ENCODE measurements at places on chromosomes 12 and 14.

DNA sequence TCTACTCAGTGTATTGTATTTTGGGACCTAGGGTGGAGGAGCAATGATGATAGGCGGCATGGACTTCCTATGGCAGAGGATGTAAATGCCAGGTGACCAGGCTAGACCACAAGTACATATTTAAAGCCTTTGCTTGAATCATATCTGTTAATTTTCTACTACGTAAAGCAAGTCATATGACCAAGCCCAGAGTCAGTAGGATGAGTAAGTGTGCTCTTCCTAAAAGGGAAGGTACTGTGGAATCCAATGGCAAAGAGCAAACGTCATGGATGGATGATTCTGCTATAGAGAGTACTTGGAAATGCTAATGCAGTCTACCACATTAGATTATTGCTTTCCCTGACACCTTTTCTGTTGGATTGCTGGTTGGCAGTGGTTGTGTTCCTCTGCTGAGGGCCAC is 16.8 kb downstream of the GPATCH2L start:
- no peak for DNase-seq

- DNase-seq = no peak
These were observed 253.8 kb downstream of the RMST start for GRCh38 chr12:97716356-97716755.

DNA sequence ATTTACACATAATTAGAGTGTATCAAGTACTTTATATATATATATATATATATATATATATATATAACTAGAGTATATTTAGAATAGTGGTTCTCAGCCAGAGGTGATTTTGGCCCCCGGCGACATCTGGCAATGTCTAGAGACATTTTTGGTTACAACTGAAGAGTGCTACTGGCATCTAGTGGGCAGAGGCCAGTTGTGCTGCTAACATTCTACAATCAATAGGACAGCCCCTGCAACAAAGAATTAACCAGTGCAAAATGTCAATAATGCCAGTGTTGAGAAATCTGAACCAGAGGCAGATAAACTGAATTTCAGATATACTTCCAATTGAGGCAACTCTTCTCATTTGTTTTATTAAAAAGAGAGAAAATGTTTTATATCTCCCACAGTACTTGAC is 8.9 kb downstream of the GTF2A1 start:
- no peak for DNase-seq

GRCh38 chr12:101490286-101490920 is 15.3 kb downstream of the SPIC start:
- DNase-seq = no peak

- no peak for DNase-seq
These were observed 28.4 kb upstream of the GPR132 start for GRCh38 chr14:105093431-105094192.

DNA sequence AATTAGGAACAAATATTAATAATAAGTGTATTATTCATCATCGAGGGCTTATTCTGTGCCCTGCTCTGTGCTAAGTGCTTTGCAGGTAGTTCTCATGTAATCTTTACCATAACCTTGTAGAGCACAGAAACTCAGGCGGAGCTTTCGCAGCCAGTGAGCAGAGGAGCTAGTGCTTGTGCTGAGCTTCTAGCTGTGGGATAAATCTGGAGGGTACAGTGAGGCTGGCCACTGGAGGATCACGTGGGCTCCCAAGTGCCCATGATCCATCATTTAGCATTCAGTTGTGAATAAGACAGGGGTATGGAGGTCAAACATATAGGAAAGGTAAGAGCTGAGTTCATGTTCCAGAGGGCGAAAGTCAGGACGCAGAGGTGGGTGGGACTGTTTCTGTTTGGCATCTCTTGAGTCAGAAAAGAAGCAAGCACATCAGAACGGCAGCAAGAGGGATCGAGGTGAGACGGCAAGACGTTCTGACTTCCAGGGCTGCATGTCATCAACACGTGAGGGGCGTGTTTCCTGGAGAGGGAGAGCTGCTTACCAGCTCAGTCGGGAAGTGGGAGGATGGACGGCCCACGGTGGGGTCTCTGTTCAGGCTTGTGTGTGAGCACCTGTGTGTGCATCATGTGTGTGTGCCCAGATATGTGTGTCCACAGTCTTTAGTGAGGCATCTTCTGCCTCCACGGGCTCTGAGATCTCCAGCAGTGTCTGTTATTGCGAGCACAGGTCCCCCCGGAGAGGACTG is 16.8 kb upstream of the KRT80 start:
- no peak for DNase-seq

GRCh38 chr12:48123169-48123568 is 4.0 kb downstream of the PFKM start:
- no peak for DNase-seq

DNA sequence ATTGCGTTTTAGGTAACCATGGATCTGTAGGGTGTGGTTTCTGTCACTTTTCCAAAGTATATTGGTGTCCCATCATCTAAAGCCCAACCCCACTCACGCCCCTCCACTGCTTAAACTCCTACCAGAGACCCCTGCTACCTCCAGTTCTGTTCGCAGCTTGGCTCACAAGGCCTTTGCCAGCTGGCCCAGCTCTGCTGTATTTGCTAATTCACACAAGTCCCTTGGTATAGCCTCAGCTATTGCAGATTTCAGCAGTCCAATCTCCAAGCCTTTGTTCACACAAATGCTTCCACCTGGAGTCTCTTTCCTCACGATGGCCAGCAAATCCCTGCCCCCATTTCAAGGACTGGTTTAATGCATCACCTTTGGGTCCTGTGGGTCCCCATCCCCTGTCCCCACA is 24.2 kb downstream of the ISCA2 start:
- no peak for DNase-seq

- DNase-seq = no peak
These were observed 24.3 kb downstream of the SYNDIG1L start for GRCh38 chr14:74401504-74402241.

GRCh38 chr12:101002696-101003419 is 207.2 kb downstream of the SLC5A8 start:
- no peak for DNase-seq

GRCh38 chr12:69844416-69844815 is 19.4 kb downstream of the MYRFL start:
- DNase-seq = no peak

DNA sequence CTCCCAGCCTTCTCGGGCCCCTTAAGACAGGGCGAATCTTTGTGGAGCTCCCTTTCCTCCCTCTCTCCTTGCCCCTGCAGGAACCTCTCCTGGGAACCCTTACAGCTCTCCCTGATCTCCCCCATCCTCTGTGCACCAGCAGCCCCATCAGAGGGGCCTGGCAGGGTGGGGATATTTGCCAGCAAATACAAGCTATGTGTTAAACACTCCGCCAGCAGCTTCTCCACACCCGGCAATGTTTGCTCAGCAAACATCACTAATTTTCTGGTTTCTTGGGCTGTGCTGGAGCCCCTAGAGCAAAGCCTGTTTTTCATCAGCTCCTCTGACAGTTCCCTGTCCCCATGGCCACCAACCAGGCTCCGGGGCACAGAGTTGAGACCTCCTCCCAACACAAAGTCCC is 147.5 kb upstream of the LHX5 start:
- DNase-seq = no peak

GRCh38 chr12:11681207-11681606 is 31.7 kb downstream of the ETV6 start:
- no peak for DNase-seq
